ENCODE measurements at places on chromosomes 4 and X. TPM values are rescaled to one million over a fixed set of nuclear protein-coding genes. Genes with fewer than 3 reads are reported as not detected.

- no peak for DNase-seq
These were observed 641.7 kb upstream of the DIPK2B start for GRCh38 chrX:45842207-45842925.

DNA sequence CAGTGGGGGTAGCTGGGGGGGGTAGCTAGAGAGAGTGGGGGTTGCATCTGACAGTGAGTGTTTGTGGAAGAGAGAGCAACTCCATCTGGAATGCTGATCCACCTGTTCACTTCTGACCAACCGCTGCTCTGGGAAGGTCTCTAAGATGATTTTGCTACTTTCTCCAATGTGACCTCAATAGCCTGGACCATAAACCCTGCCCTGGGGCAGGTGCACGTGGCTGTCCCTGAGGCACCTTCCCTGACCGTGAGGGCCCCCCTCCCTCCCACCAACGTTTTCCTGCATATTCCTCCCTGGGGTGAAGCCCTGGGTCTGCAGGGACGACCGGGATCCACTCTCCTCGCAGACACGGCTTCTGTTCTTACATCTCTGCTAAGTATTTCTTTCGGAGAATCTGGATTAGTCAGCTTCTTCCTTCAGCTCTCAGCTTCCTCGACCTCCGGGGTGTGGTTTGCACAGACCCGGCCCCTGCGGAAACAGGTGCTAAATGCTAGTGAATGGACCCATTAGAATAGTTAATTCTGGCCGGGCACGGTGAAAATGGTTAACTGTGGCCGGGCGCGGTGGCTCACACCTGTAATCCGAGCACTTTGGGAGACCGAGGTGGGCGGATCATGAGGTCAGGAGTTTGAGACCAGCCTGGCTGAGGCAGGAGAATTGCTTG is 21.4 kb upstream of the PLCXD1 start:
- DNase-seq = no peak

DMP1 gene
- not detected for polyA plus RNA-seq

TMEM255A gene
- polyA plus RNA-seq = 25.2 TPM

DNA sequence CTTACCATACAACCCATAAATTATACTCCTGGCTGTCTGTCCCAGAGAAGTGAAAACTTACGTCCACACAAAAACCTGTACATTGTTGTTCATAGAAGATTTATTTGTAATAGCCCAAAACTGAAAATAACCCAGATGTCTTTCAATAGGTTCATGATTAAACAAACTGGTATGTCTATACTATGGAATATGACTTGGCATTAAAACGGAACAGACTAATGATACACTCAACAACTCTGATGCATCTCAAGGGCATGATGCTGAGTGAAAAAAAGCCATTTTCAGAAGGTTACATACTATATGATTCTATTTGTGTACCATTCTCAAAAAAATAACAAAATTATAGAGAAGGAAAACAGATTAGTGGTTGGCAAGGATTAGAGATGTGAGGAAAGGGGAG is 11.6 kb upstream of the MND1 start:
- no peak for DNase-seq

GRCh38 chrX:138917781-138918180 is 206.3 kb upstream of the FGF13 start:
- DNase-seq = no peak

DNA sequence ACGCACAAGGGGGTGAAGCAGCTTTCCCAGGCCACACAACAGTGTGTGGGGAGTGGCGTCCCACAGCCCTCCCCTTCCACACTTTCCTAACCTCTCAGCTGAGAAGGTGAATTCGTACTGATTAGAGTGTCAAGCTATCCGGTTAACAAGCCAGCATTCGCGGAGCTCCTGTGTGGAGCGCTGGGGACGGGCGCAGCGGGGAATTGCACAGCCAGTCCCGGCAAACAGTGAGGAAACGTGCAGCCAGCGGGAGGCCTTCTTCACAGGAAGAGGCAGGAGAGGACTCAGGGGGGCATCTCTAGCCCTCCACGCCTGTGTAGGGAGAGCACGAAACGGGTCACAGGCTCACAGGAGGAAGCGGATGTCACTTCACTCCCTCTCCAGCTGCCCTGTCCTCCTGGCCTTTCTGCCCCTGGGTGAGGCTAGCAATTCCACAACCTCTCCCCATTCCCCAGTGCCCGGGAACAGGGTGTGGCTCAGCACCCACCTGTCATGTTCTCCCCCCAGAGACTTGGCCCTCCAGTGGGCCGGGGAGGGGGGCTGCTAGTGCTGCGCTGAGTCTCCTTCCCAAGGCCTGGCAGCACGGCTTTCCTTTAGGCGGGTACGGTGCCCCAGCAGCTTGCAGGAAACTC is 117.3 kb downstream of the CPZ start:
- DNase-seq = peak; percentile 7

VCX3A gene
- not detected for polyA plus RNA-seq

DNA sequence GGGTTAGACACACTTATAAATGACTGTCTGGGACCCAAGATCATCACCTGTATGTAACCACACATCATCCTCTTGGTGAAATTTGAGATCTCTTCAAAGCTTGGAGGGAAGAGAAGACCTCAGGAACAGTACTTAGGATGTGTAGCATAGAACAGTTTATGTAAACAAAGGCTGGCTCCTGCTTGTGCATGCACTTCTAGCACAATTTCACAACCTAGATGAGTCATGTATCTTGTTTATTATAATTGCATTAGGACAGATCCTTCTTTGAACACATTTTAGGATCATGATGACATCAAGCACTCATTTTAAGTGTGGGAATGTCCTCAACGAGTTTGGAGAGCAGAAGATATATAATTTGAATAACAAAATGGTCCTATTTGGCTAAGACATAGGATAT is 26.3 kb upstream of the ZMAT1 start:
- DNase-seq = no peak

DCAF4L1 gene
- 0.12 TPM for polyA plus RNA-seq

- no peak for DNase-seq
These were observed 89.0 kb downstream of the COMMD8 start for GRCh38 chr4:47374477-47374876.

RXFP1 gene
- polyA plus RNA-seq = 0.73 TPM

DNA sequence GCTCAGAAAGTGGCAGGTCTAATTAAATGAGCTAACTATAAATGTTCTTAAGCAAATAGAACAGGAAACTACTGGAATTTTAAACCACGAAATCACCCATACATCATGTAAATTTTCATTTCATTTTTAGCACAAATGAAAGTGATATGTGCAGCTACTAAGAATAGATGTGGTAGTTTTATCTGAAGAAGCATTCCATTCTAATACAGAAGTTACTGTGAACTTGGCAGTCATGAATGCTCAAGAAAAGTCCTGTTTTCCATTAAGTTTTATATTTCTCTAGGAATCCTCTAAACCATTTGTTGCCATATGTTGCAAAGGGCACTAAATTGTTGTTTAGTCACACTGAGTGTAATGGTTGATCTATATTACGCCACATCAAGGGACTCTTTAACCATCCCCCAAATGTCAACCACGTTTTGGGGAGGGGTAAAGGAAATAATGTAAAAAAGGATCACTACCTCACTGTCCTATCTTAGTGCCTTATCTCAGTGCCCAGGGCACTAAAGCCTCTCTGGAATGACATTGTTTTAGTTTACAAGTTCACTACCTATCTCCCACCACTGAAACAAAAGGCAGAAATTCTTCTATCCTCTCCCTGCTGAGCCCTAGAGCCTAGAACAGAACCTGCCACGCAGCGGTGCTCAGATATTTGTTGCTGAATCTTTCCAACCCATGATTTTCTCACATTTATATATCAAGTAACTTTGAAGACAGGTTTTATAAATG is 118.0 kb downstream of the SHISA3 start:
- no peak for DNase-seq

- no peak for DNase-seq
These were observed 63.7 kb upstream of the CAMK2D start for GRCh38 chr4:113825272-113825671.

- DNase-seq = no peak
These were observed 62.4 kb downstream of the NBDY start for GRCh38 chrX:56791456-56791855.

TRO gene
- 37.3 TPM for polyA plus RNA-seq

KCNE5 gene
- polyA plus RNA-seq = 0.64 TPM

- DNase-seq = no peak
These were observed 35.9 kb downstream of the GAK start for GRCh38 chr4:896216-896615.

GRCh38 chr4:101328063-101328602 is 19.2 kb downstream of the PPP3CA start:
- no peak for DNase-seq

WDR17 gene
- polyA plus RNA-seq = 0.73 TPM

GRCh38 chrX:58025979-58026378 is 115.7 kb upstream of the ZXDA start:
- no peak for DNase-seq

GRCh38 chr4:67624939-67625338 is 66.4 kb downstream of the STAP1 start:
- DNase-seq = no peak

DNA sequence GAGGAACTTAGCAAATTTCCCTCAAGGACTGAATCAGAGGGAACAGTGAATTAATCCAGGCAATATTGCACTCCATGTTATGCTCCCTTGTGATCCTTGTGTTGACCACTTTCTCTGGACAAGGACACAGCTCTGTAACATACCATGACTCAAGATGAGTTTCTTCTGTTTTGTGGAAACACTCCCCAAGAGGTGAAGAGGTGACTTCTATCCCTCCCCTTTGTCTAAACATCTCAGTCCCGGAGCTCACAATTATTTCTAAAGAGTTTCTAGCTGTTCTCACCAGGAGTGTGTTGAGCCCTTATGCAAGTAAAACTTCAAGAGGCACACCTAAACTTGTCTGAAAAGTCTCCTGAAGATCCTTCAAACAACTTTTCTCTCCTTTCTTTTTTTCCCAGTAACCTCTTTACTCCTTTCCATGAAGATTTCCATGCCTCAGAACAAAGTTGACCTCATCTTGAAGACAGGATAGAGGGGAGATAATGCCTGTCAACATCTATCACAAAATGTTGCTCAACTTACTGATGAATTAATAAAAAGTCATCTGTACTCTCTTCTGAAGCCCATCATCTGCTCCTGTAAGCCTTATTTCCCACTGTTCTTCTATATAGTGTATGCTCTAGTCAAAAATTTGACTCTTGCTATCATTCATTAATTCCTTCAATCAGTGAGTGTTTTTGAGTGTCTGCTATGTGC is 429.1 kb downstream of the SPRY1 start:
- no peak for DNase-seq

GRCh38 chrX:153922932-153923857 is 2.9 kb downstream of the ARHGAP4 start:
- peak; percentile 93 for DNase-seq

ABLIM2 gene
- polyA plus RNA-seq = 1.3 TPM

C4orf51 gene
- not detected for polyA plus RNA-seq

GRCh38 chr4:42397635-42398170 is 415 bp downstream of the SHISA3 start:
- no peak for DNase-seq

ACOX3 gene
- 10.1 TPM for polyA plus RNA-seq

DNA sequence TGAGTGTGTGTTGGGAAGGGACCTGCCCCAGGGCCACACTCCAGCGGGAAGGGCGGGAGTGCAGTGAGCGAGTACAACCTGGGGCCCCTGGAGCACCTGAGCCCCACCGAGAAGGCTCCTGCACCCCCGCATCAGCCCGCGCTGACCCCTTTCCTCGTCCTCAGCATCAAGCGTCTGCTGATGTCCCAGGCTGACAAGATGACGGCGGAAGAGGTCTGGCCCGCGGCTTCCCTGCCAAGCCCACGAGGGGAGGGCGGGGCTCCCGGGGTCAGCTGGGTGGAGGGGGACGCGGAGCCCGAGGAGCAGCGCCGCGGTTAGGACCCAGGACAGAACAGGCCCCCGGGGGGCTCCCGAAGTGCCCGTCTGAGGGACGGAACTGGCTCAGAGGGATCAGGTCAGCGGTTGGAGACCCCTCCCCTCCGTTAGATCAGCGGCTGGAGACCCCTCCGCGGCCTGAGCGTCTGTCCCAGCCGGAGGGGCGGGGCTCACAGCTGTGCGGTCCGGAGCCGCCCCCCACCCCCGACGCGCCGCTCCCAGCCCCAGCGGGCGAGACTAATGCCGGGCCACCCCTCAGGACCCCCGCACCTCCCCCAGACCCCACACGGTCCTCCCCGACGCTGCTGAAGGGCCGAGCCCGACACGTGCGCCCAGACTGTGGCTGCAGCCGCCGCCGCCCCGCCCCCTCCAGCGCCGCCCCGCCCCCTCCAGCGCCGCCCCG is 6.7 kb downstream of the MYL5 start:
- no peak for DNase-seq

DNA sequence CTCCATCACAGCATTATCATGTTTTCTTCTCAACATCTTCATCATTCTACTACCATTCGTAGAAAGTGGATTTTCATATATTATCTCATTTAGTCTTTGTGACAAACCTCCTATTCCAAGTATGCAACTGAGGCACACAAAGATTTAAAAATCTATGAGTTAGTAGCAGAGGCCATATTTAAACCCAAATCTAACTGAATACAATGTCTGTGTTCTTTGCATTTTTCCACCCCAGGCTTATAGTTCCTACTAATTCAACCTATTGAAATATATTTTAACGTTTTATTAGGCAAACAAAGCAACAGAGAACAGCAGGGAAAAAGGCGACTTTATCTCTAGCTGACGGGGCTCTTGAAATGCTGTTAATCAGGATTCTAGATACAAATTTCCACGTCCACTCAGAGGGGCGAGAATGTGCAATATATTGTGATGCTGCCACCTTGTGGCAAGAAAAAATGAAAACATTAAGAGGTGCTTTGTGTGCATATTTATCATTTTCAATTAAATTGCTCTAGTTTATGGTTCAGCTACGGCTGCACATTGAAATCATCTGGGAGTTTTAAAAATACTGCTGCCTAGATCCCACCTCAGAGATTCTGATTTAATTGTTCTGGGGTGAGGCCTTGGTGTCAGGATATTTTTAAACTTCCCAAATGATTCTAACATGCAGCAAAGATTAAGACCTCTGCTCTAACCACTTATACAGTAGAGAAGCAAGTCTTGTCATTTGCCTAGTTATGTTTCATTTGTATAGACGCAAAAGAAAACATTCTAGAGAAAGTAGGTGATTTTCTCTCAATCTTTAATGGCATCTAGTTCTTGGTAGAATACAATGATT is 315.9 kb downstream of the MAPK10 start:
- no peak for DNase-seq

DUSP21 gene
- not detected for polyA plus RNA-seq
